OCI-LY7 (cell line): ENCODE measurements at places on chromosomes 13 and 19. TPM values are rescaled to one million over a fixed set of nuclear protein-coding genes. Genes with fewer than 3 reads are reported as not detected.
A peak's percentile ranks its signal among the peaks of the same experiment; 100 is the strongest.

The PCDH9 gene
- total RNA-seq: 26.0 and 31.6 TPM in 2 replicates

The MEIS3 gene
- 0.79 and 1.3 TPM in 2 replicates for total RNA-seq

The ELAVL3 gene
- 0.30 TPM in 1 of 2 replicates, not detected in the other for total RNA-seq

The ZNF324B gene
- 13.5 and 14.5 TPM in 2 replicates for total RNA-seq

GRCh38 chr13:79898996-79899395, 418.0 kb downstream of the NDFIP2 start:
- no peak for DNase-seq

- DNase-seq: no peak
Measured at GRCh38 chr19:29079356-29080032, 133.5 kb downstream of the UQCRFS1 start.

DNA sequence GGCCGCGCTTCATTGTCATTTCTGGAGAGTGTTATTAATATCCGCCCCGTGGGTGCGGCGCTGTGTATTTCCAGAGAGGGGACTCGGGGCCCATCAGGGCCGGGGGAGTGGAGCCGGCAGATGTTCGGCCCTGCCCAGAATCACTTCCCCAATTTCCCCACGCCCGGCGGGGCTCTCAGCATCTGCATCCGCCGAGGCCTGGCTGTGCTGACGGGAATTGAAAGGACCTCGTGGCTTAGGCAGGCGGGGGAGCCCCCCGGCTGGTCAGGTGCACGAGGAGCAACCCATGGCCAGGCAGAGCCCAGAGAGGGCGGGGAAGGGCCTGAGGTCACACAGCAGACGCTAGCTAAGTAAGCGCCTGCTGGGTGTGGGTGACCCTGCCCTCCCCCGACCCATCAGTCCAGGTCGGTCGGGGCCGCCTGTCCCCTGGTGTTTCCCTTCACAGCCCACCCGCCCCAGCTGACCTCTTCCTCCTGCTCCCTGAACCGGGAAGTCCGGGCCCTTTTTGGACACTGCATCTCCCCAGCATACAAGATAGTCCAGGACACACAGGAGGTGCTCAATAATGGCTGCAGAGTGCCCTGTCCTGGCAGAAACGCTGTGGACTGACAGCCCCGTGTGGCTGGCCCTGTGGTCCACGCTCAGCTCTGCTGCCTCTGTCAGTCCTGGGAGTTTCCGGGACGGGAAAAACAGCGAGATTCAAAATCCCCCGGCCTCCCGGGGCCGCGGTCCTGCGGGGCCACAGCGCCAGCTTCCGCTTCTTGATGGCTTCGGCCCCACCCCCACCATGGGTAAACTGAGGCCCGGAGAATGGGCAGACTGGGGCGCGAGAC, 22.1 kb downstream of the ARID3A start:
- DNase-seq: peak; percentile 88

- no peak for DNase-seq
Measured at GRCh38 chr13:52405767-52406494, at the start of gene THSD1. Gene THSD1, minus strand, starts transcription at chr13:52406172. Its CDS starts 3,572 bp downstream, at chr13:52402600.

GRCh38 chr13:111573801-111574200, 253.4 kb downstream of the TEX29 start:
- no peak for DNase-seq

DNA sequence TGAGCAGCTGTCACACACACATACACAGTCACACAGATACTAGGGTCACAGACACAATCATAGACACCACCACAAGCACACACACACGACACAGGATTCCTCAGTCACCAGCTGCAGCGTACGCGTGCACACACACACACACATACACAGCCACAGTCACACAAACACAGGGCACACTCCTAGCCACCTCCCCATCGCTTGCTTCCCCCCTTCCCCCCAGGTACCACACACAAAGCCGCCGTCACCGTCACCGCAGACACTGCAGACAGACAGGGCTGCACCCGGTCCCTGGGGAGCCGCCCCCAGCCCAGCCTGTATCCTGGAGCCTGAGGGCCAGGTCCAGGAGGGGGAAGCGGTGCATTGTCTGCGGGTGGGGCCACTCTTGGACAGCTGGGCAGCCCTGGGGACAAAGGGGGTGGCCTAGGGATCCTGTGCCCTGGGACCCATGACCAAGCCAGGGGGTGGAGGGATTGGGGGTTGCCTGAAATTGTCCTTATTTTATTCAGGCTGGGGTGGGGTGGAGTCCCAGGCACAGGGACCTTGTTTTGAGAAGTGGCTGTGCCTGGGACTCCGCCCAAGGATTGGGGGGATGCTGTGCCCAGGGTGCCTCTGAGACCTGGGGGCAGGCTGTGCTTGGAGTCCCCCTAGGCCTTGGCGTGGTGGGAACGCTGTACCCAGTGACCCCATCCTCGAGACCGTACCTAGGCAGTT, 957 bp downstream of the NUMBL start:
- DNase-seq: no peak

DNA sequence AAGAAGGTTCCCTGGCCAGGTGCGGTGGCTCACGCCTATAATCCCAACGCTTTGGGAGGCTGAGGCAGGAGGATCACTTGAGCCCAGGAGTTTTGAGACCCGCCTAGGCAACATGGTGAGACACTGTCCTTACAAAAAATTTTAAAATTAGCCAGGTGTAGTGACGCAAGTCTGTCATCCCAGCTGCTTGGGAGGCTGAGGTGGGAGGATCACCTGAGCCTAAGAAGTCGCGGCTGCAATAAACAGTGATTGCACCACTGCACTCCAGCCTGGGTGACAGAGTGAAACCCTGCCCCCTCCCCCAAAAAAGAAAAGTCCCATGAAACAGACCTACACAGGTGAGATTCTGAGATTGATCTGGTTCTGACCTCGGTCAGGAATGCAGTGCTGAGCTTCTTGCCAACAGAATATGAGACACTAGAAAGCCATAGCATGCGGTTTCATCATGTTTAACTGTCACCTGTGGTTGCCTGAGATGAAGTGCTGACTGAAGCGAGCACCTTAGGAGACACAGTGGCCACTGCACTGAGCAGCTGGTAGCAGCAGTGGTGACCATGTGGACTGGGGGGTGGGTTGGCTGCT, 2.0 kb upstream of the A1BG start:
- DNase-seq: no peak

DNA sequence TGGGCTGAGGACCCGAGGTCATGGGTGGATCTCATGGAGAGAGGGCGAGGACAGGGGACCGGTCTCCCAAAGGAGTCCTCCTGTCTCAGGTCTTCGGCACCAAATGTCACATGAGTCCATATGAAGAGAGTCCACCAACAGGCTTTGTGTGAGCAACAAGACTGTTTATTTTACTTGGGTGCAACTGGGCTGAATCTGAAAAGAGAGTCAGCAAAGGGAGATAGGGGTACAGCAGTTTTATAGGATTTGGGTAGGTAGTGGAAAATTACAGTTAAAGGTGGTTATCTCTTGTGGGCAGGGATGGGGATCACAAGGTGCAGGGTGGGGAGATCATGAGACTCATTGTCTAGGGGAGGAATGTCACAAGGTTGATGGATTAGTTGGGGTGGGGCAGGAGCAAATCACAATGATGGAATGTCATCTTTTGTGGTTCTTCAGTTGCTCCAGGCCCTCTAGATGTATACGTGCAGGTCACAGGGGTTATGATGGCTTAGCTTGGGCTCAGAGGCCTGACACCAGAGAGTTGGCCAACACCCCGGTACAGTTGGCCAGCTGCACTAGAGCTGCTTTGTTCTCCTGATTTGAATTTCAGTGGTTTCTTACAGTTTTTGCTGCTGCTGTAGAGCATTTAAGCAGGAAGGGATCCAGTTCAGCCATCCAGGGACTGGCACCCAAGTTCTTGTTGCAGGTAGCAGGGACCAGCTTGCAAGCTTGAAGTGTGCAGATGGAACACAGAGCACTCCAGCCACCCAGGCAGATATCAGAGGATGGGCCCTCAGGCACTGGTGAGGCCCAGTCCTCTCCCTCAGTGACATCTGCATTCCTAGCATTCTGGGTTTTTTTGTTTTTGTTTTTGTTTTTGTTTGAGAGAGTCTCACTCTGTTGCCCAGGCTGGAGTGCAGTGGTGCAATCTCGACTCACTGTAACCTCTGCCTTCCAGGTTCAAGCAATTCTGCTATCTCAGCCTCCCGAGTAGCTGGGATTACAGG, 26.4 kb upstream of the IGFL1 start:
- DNase-seq: no peak

DNA sequence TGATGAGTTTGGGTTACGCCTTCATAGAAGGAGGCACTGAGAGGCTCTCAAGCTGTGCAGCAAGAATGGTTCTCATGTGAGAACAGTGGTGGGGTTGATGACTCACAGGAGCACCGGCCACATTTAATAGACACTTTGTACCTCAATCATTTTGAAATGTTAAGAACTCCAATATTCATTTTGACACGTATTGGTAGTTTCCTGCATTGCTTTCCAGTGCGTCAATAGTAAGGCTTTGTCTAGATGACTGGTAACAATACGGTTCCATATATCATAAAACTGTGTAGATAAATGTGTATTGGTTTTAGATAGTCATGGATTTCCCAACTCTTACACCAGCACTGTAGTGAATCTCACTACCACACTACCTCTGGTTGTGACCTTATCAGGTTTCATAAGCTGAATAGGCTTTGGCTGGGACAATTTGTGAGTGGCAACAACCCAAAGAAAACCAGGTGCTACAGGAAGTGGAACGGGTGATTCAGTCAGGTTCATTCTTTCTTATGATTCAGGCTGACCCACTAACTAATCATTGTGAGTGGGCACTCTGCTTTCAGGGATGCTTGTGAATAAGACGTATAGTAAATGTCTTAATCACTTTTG, 362.6 kb downstream of the KLF5 start:
- DNase-seq: no peak

- no peak for DNase-seq
Measured at GRCh38 chr13:100130092-100130491, 41.2 kb downstream of the PCCA start.

DNA sequence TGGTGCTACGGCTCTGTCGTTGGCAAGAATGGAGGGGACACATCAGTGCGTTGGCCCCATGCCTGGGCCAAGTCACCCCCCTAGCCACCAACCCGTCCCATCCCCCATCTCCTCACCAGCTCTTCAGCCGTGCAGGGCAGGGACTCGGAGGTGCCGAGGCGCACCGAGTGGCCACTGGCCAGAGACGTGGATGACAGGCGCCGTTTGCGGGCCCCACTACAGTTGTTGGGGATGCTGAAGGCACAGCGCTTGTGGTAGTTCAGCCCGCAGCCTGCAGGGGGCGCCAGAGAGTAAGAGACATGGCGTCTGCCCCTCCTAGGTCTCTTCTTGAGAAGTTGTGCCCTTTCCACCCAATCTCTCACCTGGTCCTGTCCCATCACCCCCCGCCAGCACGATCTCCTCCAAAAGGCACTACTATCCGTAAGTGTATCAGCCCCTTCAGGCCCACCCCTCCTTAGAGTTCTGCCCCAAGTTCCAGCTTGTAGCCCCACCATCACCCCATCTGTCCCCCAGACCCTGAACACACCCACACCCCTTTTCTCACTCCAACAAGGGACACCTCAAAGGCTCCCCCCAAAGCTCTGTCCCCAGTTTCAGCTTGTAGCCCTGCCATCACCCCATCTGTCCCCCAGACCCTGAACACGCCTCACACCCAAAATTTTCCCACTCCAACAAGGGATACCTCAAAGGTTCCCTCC, 12.4 kb downstream of the PRKD2 start:
- peak; percentile 73 for DNase-seq

DNA sequence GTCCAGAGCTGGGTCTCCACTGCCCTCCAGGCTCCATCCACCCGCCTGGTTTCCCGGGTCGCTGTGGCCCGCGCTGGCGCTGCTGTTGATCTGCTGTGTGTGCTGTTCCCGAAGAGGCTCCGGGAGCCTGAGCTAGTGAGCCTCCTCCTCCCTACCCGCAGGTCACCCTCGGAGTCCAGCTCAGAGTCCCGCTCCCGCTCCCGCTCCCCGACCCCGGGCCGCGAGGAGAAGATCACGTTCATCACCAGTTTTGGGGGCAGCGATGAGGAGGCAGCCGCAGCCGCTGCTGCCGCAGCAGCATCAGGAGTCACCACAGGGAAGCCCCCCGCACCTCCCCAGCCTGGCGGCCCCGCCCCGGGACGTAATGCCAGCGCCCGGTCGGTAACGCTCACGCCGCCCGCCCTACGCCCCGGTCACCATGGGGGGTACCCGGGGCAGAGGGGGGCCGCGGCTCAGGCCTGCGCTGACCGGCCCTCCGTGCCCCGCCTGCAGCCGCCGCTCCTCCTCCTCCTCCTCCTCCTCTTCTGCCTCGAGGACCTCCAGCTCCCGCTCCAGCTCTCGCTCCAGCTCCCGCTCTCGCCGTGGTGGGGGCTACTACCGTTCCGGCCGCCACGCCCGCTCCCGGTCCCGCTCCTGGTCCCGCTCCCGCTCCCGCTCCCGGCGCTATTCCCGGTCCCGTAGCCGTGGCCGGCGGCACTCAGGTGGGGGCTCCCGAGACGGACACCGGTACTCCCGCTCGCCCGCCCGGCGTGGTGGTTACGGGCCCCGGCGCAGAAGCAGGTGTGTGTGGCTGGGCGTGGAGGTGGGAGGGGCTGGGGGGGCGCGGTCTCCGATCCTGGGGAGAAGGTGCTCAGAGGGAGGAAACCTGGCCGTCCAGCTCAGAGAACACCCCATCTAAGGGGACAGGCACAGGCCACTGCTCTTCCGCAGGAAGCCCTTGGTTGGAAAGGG, 12.2 kb downstream of the ZNF296 start:
- DNase-seq: no peak

DNA sequence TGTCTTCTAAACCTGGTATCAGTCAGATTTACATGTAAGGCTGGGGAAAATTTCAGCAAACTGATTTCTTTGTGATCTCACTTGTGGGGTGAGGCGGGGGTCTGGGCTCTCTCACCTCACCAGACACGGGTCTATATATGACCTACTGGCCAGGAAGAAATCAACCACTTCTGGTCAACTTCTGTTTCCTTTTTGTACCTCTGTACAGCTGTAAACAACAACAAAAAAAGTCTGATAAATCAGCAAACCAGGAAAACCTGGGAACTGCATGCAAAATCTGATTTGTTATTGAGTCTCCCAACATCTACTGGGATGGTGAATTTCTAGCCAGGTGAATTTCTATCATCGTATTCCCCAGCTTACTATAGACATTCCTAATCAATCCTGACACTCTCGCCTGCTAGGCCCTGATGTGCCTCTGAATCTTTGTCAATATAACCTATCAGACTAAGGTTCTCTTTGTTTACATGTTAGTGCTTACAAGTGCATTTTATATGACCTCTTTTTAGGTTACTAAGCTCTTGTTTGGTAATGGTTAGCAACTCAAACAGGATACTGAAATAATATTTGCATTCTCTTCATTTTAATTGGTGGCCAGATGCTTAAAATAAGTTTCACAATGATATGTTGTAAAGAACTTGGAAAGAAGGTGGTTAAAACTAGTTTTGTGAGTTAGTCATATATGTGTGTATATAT, 77.7 kb downstream of the LRRC63 start:
- no peak for DNase-seq
